ENCODE measurements at places on chromosomes 6 and 20.

- no peak for DNase-seq
Observed at GRCh38 chr6:4568138-4568537, 208.1 kb upstream of the CDYL start.

DNA sequence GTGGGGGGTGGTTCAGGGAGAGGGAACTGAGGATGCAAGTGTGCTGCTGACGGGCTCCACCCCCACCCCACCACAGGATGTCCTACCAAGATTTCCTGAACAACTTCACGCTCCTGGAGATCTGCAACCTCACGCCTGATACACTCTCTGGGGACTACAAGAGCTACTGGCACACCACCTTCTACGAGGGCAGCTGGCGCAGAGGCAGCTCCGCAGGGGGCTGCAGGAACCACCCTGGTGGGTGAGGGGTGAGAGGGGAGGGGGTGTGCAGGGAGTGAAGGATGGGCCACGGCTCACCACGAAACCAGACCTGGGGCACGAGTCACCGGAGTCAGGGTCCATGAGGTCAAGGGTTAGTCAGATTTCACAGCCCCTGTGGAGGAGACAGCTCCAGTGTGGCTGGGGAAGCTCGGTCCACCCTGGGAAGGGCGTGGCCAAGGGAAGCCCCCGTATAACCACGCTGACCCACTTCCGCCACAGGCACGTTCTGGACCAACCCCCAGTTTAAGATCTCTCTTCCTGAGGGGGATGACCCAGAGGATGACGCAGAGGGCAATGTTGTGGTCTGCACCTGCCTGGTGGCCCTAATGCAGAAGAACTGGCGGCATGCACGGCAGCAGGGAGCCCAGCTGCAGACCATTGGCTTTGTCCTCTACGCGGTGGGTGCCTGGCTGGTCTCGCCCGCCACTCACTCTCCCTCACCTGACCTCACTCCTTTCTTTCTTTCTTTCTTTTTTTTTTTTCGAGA lies 18.3 kb downstream of the CAPN11 start:
- DNase-seq: no peak

DNA sequence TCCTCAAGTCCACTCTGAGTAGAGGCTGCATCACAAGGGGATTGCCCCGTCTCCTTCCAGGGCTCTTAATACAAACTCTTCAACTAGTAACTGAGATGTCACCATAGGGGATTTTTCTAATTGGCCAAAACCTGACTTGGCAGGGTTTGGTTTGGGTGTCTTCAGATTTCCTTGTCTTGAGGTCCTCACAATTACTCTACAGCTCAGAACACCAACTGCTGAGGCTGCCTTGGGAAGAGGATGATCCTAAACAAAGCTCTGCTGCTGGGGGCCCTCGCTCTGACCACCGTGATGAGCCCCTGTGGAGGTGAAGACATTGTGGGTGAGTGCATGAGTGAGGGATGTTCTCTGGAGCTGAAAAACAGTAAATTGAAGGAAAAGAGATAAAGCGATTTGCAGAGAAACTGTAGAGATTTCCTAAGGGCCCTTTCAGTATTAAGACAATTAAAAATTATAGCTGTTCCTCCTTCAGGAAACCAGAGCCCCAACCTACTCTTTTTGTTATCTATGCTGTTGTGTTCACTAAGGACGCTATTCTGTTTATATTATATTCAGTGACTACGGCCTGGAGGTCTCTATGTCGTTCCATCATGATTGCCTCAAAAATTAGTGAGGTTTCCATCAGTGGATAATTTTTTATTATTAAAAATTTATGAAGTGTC lies at the start of gene HLA-DQA1:
Gene HLA-DQA1 (plus strand): TSS at position 188 of the 662 bp plus-strand sequence. CDS start 53 bp downstream, at position 241.
- no peak for DNase-seq

GRCh38 chr20:4260102-4260501 lies 244.7 kb upstream of the RNF24 start:
- DNase-seq: no peak

Measured in H9 (cell line).